Right ventricle myocardium superior (tissue), 1 donor: ENCODE measurements at places on chromosomes 7 and 10.

GRCh38 chr10:74917481-74918077, 91.2 kb downstream of the KAT6B start:
- no peak for DNase-seq

- DNase-seq: no peak
Observed at GRCh38 chr7:23544913-23545354, 13.2 kb upstream of the TRA2A start.

GRCh38 chr10:43218206-43218950, 48.5 kb downstream of the RASGEF1A start:
- DNase-seq: peak; percentile 40

- no peak for DNase-seq
Observed at GRCh38 chr10:123869020-123869414, 22.6 kb downstream of the CPXM2 start.

- no peak for DNase-seq
Observed at GRCh38 chr7:105219771-105220160, 169.0 kb downstream of the SRPK2 start.

GRCh38 chr10:23742807-23743206, 303.9 kb downstream of the OTUD1 start:
- DNase-seq: no peak

GRCh38 chr10:104119996-104120395, 2.0 kb upstream of the SFR1 start:
- no peak for DNase-seq

GRCh38 chr7:120274899-120275298, 1.9 kb downstream of the KCND2 start:
- DNase-seq: no peak

- no peak for DNase-seq
Observed at GRCh38 chr10:74207691-74208480, 56.9 kb downstream of the ADK start.

DNA sequence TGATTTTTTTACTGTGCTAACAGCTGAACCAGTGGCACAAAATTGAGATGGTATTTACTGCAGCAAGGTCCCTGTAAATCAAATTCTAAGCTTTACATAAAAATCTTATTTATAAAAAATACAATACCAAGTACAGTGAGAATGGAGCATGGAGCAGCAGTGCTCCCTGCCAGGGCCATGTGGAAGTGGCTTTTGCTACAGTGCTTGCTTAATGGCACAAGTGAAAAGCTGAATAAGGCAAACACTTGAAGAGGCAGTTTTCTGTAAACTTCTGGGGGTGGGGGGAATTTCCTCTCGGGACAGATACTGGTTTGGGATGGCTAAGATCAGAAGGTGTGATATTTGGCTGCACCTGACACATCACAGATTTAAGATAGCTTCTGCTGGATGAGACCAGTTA, 27.5 kb downstream of the AP3M1 start:
- no peak for DNase-seq

DNA sequence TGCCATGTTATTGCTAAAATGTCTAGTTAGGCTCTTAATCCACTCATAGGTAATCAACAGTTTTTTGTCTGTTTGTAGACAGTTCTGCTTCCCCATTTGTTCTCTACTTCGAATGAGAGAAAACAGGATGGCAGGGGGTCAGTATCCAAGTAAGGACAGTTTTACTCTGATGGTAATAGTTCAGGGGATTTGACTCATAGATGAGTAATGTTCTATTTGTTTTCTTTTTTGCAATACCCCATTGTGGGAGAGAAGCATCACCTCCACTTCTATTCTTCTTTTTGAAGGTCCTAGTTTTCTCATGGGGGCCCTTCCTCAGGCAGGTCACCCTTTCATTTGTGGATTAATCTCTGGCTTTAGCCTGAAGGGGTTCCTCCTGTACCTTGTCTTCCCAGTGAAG, 13.9 kb downstream of the PCLO start:
- DNase-seq: no peak

DNA sequence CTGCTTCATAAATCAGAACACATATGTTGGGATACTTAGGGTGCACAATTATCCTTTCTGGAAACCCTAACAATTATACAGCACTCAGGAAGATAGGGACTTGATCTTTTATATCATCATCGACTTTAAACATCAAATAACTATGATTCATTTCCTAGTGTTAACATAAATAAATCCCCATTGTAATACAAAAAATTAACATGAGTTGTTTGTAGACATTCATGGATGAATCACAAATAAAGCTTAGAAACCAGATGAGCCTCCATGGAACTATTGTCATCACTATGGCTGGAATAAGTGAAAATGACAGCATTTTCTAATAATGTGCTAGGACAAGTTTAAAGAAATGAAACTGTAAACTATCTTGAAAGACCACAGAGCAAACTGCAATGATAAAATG, 821.7 kb downstream of the GATA3 start:
- no peak for DNase-seq

GRCh38 chr7:112405286-112405685, 45.0 kb upstream of the IFRD1 start:
- no peak for DNase-seq

GRCh38 chr7:113015034-113015645, 71.5 kb downstream of the GPR85 start:
- no peak for DNase-seq

DNA sequence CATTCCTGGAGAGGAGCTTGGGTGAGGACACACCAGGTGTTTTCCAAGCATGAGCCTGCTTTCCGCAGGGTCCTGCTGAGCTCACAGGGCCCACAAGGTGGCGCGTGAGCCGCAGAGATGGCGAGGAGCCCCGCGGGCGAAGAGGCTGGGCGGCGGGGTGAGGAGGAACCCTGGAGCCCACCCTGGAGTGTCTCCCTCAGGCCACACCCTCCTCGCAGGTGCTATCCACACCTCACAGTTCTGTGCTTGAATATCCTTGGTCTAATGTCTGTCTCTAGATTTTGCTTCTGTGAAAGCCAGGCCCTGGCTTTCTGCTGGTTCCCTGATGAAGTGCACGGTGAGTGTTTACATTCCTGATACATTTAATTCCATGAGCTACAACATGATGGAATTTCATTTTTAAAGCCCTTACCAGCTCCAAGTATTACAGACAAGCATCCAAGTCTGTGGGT, 433.6 kb downstream of the ACTR3B start:
- no peak for DNase-seq

DNA sequence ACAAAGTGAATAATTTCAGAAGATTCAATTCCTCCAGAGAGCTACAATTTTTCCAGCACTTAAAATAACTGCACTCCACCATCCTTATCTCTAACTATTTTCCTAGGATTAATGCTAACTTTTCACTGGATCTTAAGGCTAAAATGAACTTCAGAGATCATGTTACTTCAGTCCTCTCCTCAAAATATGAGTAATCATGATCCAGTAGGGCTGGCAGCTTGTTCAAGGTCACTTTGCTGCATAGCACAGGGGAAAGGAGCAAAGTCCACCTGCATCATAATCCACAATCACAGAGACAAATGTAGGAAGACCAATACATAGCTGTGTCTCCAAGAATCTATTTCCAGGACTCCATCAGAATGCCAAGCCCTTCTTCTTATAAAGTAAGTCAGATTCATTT, 150.3 kb downstream of the LRRTM3 start:
- no peak for DNase-seq

DNA sequence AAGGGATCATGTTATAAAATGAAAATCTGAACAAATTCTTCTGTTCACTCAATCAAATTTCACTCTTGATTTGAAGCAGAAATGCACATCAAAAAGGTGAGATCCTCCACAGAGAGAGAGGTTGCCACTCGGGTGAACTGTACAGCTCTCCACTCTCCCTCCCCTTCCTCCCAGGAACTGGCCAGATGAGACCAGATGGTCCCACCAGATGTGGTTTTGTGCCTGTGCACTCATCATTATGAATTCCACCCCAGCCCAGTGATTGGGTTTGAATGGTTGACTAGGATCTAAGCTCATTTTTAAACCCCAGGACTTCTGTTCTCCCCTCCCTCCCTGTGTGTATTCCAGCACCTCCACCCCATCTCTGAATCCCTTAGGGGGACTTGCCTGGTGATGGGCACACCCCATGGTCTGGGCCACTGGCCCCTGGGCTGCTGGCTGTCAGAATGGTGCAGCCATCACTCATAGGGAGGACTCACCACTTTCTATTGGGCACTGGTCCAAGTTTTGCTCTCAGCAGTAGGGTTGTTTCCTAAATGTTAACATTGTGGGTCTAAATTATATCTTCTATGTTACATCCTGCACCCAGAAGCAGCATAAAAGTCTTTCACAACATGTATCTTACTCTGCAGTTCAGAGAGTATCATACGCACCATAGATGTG, 393.1 kb downstream of the TNS3 start:
- DNase-seq: no peak

- no peak for DNase-seq
Observed at GRCh38 chr7:129427526-129428045, 6.6 kb upstream of the STRIP2 start.

- no peak for DNase-seq
Observed at GRCh38 chr10:20890009-20890408, 7.1 kb downstream of the NEBL start.

GRCh38 chr10:122689146-122689820, 10.4 kb downstream of the C10orf120 start:
- no peak for DNase-seq

- peak; percentile 46 for DNase-seq
Observed at GRCh38 chr10:102240467-102241031, 763 bp downstream of the PITX3 start.

GRCh38 chr10:60271319-60272040, 118.2 kb downstream of the ANK3 start:
- DNase-seq: no peak

- no peak for DNase-seq
Observed at GRCh38 chr7:148729984-148730733, 31.5 kb downstream of the CUL1 start.

DNA sequence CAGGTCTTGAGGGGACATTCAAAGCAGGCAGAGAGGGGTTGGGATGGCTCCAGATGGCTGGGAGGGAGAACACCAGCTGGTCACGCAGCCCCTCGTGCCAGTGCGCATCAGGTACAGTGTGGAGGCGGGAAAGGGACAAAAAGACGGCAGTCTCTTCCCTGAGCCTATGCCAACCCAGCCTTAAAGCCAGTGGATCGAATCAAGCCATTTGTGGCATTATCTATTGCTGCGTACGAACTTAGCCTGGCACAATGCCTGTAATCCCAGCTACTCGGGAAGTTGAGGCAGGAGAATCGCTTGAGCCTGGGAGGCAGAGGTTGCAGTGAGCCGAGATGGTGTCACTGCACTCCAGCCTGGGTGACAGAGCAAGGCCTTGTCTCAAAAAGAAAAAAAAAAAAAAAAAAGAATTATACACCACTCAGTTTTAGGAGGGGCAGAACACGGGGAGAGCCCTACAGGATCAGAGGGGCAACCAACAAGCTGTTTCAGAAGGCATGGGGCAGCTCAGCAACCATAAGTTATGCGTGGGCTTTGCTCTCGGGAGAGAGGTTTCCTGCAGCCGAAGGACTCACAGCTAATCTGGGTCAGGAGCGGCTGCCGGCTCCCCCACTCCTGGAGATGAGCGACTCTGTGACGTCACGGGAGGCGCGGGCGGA, 356 bp upstream of the NDUFB2 start:
- DNase-seq: peak; percentile 98

DNA sequence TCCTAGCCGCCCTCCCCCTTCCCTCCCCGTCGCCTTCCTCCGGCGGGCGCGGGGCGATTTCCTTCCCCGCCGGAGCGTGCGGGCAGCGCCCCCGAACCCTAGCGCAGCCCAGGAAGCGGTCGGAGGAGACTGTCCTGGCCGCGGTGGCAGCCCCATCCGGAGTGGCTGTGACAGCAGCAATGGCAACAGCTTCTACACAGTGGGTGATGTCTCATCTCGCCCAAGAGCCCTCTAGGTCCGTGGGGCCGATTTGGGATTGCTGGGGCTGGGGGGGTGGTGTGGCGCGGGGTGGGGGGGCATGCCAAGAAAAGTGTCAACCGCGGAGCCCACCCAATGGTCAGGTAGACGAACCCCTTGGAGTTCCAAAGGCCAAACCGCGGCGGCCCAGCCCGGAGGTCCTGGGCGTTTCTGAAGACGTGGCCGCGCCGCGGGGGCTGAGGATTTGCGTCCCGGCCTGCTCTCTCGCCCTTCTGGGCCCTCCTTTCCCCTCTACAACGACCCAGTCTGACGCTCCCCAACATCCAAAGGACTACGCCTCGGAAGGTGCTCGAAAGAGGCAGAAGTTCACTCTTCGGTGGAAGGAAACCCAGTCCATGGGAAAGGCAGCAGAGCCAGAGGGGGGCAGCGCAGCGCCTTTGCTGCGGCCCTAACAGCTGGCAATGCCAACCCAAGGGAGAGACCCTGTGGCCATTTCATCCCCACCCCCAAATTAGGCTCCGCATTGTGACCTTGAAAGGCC, 603 bp upstream of the TWIST1 start:
- DNase-seq: peak; percentile 38

DNA sequence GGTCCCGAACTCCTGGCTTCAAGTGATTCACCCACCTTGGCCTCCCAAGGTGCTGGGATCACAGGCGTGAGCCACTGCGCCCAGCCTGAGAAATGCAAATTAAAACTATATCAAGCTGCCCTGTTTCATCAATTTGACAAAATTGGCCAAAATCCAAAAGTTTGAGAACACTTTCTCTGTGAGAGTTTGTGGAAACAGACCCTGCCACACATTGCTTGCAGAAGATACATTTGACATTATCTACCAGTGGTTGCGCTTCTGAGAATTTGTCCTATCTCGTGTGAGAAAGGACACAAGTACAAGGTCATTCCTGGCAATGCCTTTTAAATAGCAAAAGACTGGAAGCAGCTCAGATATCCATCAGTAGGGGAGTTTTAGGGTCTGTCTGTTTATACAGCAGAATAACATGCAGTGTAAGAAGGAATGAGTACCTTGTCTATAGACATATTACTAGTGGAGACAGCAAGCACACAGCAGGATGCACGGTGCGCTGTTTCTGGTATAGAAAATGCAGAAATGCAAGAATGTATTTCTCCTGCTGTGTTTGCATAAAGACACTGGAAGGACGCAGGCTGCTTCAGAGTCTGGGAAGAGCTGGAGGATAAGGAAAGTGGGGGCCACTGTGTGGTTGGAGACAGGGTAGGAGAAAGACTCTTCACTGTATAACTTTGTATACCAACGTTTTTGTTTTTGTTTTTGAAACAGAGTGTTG, 4.3 kb downstream of the LHPP start:
- no peak for DNase-seq

GRCh38 chr7:96028729-96029128, 256.4 kb downstream of the DYNC1I1 start:
- DNase-seq: no peak

DNA sequence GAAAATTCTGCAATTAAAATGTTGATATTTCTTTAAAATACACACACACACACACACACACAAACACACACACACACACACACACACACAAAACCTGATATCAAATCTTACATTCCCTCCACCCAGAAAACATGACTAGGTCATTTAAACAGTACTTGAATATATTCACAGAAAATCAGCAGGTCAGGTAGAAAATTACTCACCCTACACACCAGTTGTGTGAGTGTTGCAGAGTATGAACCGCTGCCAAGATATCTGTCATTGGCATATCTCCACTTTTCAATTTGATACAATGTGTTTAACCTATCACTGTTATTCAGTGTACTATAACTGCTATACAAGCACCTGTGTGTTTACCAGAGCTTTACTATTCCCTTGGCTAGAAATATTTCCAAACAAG, 283.6 kb upstream of the LRRTM3 start:
- no peak for DNase-seq

GRCh38 chr10:56782503-56782902, 421.4 kb upstream of the ZWINT start:
- DNase-seq: no peak

GRCh38 chr7:135265637-135266036, 32.0 kb downstream of the STRA8 start:
- no peak for DNase-seq
